RPMI8226 (cell line): ENCODE measurements at places on chromosomes 1 and 21.

GRCh38 chr1:81313289-81313688, 487.4 kb upstream of the ADGRL2 start:
- no peak for DNase-seq

- DNase-seq, result no peak
Observed at GRCh38 chr1:94504601-94505000, 37.0 kb downstream of the F3 start.

DNA sequence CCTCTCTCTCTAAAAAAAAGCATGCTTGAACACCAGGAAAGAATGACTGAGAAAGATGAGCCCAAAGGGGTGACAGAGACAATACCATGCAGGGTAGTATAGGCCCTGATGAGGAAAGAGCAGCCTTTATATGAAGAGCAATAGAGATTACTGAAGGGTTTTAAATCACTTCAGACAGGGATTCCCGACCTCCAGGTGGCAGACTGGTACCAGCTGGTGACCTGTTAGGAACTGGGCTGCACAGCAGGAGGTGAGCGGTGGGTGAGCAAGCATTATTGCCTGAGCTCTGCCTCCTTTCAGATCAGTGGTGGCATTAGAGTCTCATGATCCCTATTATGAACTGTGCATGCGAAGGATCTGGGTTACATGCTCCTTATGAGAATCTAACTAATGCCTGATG, 30.8 kb upstream of the GTF2B start:
- DNase-seq, result no peak

GRCh38 chr1:173392895-173393658, 84.1 kb upstream of the PRDX6 start:
- DNase-seq, result no peak

- DNase-seq, result no peak
Observed at GRCh38 chr1:3560251-3560871, 50.9 kb downstream of the MEGF6 start.

- no peak for DNase-seq
Observed at GRCh38 chr1:204947338-204947737, 76.7 kb downstream of the NFASC start.

DNA sequence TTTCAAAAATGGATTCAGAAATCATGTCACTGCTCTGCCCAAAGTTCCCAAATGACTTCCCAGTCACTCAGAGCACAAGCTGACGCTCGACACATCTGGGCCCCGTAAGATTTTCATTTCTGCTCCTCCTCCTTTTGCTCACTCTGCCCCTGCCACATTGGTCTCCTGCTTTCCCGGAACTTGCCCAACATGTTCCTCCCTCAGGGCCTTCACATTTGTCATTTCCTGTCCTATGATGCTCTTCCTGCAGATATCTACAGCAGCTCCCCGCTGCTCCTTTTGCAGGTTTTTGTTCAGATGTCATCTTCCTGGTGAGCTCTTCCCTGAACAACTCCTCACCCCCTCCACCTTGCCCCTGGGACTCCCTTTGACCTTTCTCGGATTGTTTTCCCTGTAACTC, 58.5 kb upstream of the IVNS1ABP start:
- no peak for DNase-seq

DNA sequence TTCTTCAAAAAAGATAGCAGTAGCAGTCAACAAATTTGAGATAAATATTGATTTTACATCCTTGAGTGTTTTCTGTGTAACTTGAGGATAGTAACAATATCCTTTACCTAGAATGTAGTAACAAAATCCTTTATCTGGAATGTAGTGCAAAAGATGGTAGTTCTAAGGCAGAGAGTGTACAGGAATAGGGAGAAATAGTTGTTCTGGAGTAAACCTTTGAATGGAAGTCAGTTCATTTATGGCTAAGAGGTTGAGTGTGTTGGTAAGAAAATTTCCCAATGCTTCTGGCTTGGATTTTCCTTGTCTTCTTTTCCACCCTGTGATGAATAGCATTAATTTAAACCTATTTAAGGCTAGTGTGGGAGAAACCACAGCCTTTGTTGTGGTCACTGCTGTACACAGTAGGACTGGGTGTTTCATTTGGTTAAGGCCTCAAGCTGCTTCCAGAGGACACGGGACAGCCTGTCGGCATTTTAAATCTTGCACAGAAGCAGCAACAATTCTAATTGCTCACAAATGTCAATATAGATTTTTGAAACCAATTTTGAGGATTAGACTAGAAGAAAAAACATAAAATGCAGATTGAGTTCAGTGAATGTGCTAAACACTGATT, 11.3 kb downstream of the NFIA start:
- no peak for DNase-seq

DNA sequence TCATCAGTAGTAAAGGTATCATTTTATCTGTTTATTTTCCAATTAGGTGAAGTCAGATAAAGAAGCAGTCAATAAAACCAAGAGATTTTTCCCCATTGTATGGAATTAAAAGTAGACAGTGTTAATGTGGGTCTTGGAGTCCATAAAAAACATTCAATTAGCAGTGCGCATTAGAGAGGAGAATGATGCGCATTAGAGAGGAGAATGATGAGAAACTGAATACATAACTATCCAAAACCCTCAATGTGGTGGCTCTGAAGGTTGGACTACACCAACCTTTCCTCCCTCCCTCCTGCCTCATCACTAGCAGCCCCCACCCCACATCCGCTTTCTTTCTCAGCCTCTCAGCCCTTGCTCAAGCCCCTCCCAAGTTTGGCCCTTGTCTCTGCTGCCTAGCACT, 99.5 kb downstream of the DAB1 start:
- DNase-seq, result no peak

DNA sequence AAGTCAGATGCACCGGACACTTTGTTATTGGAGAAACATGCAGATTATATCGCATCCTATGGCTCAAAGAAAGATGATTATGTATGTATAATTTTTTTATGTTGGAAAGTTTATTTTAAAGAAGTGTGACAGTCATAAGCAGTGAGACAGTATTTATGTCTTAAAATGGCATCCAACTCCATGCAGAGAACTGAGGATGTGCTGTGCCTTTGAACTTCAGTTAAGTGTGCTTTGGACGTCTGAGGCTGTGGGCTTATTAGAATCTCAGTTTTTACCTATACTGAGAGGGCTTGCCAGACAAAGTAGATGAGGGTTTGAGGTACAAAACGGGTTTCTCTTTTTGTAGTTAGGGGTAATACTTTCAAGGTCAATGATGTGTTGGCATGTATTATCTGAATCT, 1.5 kb downstream of the RABGGTB start:
- no peak for DNase-seq

DNA sequence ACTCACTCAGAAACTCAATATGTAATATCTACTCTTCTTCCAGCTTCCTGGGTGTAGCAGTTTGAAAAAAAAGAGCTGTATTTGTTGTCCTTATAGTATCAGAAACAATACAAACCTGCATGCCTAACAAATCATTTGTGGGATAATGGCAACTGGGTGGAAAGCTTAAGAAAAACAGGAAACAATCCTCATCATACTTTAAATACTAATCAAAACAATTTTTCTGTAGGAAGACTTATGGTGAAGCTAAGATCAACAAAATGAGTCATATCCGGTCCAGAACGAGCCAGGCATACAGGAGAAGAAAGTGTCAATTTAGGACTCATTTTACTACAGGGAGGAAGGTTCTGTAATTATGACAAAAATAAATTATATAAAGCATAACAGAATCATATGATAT, 181.8 kb upstream of the ADGRL4 start:
- peak; percentile 3 for DNase-seq

GRCh38 chr1:212683357-212683722, 16.3 kb downstream of the BATF3 start:
- no peak for DNase-seq

DNA sequence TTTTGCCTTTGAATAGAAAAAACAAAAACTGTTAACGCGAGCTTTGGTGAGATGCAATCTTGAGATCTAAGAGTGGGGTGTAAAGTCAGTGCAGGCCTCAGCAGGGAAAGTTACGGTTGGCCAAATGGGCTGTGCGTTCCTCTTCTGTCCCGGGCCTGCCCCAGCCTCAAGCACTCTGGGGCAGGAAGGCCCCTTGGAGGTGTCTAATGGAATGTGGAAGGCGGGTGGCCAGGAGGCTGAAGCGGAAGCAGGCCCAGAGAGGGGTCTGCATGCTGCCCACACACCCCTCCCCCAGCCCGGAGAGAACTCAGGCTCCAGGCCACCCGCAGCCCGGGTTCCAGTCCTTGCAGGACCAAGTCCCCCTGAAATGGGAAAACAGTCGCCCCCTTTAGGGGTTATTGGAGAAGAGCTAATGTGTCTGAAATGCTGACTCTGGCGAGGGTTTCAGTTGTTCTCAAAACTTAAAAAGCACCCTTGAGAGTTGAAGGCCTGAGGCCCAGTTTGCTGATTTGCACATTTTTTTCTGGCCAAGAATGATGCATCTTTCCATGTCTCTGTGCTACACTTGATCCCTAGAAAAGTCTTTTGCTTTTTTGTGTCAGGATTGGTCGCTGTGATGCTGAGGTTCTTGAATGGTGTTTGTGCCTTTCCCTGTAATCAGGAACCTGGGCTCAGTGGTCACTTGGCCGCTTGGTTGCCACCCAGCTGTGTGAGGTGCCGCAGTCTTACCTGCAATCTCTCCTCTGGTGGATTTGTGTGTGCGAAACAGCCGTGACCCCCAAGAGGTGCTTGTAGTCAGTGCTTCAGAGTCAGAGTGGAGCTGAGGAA, 2.0 kb downstream of the COL18A1 start:
- peak; percentile 51 for DNase-seq

DNA sequence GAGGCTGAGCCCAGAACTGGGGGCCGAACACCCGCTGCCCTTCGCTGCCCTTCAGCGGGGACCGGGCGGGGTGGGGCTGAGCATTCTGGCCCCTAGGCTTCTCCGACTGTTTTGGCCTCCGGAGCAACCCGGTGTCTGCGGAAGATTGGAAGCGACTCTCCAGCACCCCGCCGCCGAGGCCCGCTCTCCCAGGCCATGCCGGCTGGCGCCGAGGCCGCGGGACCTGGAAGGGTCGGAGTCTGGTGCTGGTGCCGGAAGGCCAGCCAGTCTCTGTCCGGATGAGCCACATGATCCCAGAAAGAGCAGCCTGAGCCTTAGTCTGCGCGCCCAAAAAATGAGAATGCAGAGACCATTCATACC, 272.0 kb downstream of the FOXD2 start:
- no peak for DNase-seq

GRCh38 chr1:230170622-230171021, 103.6 kb downstream of the GALNT2 start:
- no peak for DNase-seq

- DNase-seq, result no peak
Observed at GRCh38 chr1:170568197-170568596, 36.2 kb downstream of the GORAB start.

- no peak for DNase-seq
Observed at GRCh38 chr1:3884966-3885365, 15.1 kb downstream of the C1orf174 start.

GRCh38 chr21:30964283-30964682, 74.0 kb downstream of the KRTAP19-8 start:
- no peak for DNase-seq

- DNase-seq, result no peak
Observed at GRCh38 chr1:178417858-178418257, 78.9 kb downstream of the CLEC20A start.

DNA sequence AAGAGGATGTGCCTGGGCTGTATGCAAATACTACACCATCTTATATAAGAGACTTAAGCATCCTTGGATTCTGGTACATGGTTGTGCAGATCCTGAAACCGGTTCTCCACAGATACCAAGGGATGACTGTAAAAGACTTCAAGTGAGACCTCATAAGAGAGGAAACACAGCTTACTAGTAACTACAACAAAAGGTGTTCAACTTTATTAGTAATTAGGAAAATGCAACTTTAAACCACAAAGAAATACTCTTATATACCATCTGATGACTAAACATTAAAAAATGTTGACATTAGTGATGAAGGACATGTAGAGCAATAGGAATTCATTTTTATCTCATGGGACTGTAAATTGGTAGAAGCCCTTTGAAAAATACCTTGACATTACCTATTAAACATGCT, 102.7 kb downstream of the RASAL2 start:
- no peak for DNase-seq

- DNase-seq, result no peak
Observed at GRCh38 chr1:59714966-59715365, 99.8 kb upstream of the HOOK1 start.

GRCh38 chr1:24707687-24708086, 37.6 kb upstream of the CLIC4 start:
- DNase-seq, result no peak

DNA sequence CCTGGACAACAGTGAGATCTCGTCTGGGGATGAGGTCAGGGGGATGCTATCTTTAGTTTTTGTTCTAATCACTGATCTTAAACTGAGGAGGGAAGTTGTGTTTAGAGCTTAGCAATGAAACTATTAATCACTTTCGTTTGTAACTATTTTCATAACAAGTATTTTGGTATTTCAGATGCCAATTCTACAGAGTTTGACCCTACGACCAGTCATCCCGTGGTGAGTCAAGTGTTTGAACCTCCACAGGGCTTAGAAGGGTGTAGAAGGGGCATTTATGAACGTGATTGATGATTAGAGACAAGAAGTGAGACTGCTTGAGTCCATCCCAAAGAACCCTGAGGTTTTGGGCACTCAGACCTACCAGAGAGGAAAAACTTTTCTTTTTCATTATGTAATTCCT, 15.6 kb downstream of the SLFNL1 start:
- no peak for DNase-seq

GRCh38 chr21:18147678-18148077, 97.0 kb upstream of the CHODL start:
- DNase-seq, result no peak

DNA sequence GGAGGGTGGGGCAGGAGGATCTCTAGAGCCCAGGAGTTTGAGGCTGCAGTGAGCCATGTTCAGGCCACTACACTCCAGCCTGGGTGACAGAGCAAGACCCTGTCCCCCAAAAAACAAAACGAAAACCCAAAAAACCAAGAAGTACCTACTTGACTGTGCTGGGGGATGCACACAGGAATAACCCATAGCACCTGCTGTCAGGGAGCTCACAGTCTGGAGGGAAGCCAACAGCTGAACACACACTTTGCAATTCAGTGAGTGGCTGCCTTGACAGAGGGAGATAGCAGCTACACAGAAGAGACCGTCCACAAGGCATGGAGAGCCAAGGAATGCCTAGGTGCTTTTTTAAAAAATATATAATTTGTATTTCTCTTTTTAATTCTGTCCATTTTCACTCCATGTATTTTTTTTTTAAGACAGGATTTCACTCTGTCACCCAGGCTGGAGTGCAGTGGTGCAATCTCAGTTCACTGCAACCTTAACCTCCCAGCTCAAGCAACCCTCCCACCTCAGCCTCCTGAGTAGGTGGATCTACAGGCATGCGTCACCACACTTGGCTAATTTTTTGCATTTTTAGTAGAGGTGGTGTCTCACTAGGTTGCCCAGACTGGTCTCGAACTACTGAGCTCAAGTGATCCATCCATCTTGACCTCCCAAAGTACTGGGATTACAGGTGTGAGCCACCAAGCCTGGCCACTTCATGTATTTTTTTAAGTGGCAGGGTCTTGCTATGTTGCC, 68.7 kb downstream of the NID1 start:
- DNase-seq, result peak; percentile 85

GRCh38 chr1:20212685-20213331, 26.5 kb upstream of the PLA2G2C start:
- DNase-seq, result peak; percentile 86

DNA sequence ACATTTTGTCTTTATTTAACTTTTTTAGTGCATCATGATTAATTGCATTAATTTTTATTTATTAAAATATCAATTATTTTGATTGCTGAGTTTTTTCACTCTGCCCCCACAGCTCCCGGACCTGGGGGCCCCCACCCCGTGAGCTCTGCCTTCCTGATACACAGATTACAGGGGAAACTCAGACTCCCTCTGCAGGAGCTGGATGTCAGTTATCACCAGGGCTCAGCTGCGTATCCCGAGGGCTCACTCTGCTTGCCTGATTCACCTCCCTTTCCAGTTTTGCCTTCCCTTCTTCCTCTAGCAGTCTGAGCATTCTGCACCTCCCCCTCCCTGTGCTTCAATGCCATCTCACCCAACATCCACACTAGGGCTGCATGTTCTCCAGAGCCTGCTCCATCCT, 98.2 kb downstream of the ATP1A1 start:
- no peak for DNase-seq
